ENCODE measurements at places on chromosomes 6 and 20.

GRCh38 chr20:24100370-24101011, 111.9 kb upstream of the GGTLC1 start:
- peak; percentile 18 for DNase-seq

- DNase-seq = no peak
These were observed 37.6 kb downstream of the ZMYND8 start for GRCh38 chr20:47318586-47319516.

DNA sequence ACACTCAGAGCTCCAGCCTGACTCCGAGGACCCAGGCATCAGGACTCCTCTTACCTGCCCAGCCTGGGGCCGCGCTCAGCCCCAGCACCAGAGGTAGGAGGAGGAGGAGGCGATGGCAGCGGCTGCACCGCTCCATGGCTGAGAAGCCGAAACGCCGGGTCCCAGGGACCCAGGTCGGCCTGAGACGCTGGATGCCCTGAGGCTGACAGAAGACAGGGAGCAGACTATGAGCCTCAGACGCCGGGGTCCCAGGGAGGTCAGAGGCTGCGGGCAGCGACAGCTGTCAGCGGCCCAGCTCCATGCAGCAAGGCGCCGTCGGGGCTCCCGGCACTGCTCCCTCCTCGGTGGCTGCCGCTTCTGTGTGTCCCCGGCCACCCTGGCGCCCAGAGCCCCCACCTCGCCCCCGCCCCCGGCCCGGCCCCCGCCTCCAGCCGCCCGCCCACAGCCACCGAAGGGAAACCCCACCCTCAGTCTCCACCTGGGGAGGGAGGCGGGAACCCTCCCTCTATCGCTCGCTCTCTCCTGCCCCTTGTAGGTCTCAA, at the start of gene COL11A2:
COL11A2 (minus strand) TSS at position 363 of the 542 bp plus-strand sequence; CDS start at position 136, 227 bp downstream.
- no peak for DNase-seq

DNA sequence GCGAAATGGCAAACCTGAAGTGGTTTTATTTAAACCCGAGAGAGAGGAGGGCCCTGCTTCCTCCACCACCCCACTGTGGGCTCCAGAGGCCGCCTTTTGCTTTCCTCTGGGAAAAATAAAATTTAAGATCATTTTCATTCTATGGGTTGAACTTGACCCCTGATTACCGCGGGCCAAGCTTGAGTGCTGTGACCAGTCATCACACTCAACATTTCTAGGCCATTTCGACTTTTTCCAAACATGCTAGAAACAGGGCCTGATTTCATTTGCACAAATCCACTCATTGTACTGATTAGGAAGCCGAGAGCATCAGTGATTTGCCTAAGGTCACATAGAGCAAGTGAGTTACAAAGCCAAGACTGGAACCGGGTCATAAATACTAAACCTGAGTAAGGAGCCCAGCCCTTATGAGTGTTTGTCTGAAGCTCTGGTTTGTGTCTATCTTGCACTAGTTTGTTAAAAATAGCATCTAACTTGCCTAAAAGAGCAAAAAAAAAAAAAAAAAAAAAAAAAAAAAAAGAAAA, 179.7 kb downstream of the DLL1 start:
- no peak for DNase-seq

GRCh38 chr6:31057426-31058003, 47.2 kb downstream of the MUC22 start:
- DNase-seq = no peak

DNA sequence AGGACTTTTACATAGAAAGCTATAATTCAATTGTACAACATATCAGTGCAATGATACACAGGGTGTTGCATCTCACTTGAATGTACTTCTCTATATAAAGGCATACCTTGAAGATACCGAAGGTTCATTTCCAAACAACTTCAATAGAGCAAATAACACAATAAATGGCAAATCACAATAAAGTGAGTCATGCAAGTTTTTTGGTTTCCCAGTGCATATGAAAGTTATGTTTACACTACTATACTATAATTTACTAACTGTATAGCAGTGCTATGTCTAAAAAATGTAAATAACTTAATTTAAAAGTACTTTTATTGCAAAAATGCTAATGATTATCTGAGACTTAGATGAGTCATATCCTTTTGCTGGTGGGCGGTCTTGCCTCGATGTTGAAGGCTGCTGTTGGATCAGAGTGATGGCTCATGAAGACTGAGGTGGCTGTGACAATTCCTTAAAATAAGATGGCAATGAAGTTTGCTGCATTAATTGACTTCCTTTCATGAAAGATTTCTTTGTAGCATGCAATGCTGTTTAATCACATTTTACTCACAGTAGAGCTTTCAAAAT, 188.8 kb downstream of the TASP1 start:
- DNase-seq = no peak

- no peak for DNase-seq
These were observed 231.4 kb downstream of the GJA1 start for GRCh38 chr6:121666814-121667213.

DNA sequence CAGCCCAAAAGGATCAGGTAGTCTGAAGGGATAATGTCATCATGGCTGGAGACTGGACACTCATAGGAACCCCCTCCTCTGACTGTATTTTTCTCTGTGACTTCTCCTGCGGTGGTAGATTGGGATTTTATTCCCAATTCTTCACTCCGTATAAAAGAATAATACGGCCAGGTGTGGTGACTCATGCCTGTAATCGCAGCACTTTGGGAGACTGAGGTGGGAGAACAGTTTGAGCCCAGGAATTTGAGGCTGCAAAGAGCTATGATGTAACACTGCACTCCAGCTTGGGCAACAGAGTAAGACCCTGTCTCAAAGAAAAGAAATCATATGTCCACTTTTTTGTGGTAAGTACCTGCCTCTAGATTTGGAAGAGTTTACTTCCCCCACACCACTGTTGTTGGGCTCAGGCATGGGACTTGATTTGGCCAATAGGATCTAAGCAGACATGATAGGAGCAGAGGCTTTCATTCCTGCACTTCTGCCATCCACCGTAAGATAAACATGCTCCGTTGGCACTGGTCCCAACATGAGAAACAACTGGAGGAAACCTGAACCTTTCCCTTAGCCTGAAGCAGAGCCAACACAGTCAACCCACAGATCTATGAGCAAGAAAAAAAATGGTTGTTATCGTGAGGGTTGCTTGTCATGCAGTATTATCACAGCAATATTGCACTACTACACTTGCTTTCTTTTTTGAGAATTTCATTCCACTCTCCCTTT, 82.0 kb downstream of the JPH2 start:
- no peak for DNase-seq

GRCh38 chr6:32692019-32692418, 25.6 kb upstream of the HLA-DQB1 start:
- no peak for DNase-seq

GRCh38 chr6:37785663-37786270, 33.8 kb upstream of the ZFAND3 start:
- no peak for DNase-seq

DNA sequence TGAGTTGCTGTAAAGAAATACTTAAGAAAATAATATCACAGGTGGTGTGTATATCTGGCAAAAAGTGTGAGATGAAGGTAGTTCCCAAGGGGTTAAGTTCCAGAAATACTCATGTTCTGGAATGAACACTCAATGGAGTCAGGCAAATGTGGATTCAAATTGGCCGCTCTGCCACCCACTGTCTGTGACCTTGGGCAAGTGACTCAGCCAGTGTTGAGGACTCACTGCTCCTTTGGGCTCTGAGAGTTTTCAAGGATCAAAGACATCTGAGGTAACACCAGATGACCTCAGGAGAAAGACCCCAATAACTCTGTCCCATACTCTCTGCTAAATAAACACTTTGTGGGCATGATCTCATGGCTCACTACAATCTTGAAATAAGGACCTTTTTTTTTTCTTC, 59.2 kb upstream of the EYA2 start:
- no peak for DNase-seq

DNA sequence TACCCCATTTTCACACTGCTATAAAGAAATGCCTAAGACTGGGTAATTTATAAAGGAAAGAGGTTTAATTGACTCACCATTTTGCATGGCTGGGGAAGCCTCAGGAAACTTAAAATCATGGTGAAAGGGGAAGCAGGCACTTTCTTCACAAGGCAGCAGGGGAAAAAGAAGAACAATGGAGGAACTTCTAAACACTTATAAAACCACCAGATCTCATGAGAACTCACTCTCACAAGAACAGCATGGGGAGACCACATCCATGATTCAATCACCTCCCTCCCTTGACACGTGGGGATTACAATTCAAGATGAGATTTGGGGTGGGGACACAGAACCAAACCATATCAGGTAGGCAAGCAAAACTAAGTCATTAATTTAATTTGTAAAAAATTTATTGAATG, 343.2 kb downstream of the FRK start:
- DNase-seq = no peak

DNA sequence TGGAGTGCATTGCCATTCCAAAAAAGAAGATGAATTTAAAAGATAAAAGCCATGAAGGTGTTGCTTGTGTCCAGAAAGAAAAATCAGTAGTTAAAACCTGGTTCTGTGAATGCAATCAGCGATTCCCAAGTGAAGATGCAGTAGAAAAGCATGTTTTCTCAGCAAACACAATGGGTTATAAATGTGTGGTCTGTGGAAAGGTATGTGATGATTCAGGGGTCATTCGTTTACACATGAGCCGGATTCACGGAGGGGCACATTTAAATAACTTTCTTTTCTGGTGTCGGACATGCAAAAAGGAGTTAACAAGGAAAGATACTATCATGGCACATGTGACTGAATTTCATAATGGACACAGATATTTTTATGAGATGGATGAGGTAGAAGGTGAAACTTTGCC, 24.7 kb upstream of the BAG2 start:
- no peak for DNase-seq

GRCh38 chr6:32188381-32189068, 1.5 kb downstream of the PBX2 start:
- DNase-seq = no peak

- no peak for DNase-seq
These were observed 26.6 kb upstream of the EDN3 start for GRCh38 chr20:59273739-59274357.

GRCh38 chr6:82248273-82248735, 760 bp upstream of the IBTK start:
- DNase-seq = no peak

- no peak for DNase-seq
These were observed 184.6 kb downstream of the SMOC2 start for GRCh38 chr6:168625602-168626001.

- DNase-seq = no peak
These were observed 537 bp downstream of the PPIL4 start for GRCh38 chr6:149545258-149545753.

- no peak for DNase-seq
These were observed 8.3 kb upstream of the NCOA3 start for GRCh38 chr20:47493175-47493962.

- no peak for DNase-seq
These were observed 122.2 kb upstream of the MYLIP start for GRCh38 chr6:16006681-16007080.

DNA sequence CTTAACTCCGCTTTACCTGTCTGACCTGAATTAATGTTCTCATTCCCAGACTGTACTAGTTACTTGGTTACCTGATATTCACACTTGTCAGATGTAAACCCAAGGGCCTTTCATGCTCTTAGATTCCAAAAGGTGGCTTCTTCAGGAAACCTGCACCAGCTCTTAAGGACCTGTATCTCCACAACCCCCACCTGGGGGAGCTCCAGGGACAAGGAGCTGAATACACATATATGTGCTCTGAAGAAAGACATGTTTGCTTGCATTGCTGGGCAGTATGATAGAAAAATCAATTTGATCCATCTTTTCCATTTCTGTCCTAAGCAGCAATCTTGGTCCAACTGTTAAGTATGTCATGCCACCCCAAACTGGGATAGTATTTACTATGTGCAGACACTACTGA, 64.8 kb upstream of the POU3F2 start:
- DNase-seq = no peak

DNA sequence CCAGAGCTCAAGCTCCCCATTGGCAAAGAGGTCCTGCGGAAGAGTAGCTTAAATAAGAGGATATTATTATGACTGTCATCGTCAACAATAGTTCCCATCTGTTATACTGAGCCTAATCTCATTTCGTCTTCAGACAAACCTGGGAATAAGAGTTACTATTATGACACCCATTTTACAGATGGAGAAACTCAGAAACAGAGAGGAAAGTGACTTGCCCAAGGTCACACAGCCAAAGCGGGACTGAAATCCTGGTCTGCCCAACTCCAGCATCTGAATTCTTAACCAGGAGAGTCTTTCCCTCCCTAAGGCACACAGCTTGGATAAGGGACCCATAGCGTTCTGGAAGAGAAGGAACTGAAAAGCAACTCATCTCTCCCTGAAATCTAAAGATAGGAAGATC, 23.4 kb downstream of the PTGIS start:
- no peak for DNase-seq

- DNase-seq = no peak
These were observed 27.9 kb downstream of the RIN2 start for GRCh38 chr20:19785983-19786285.

DNA sequence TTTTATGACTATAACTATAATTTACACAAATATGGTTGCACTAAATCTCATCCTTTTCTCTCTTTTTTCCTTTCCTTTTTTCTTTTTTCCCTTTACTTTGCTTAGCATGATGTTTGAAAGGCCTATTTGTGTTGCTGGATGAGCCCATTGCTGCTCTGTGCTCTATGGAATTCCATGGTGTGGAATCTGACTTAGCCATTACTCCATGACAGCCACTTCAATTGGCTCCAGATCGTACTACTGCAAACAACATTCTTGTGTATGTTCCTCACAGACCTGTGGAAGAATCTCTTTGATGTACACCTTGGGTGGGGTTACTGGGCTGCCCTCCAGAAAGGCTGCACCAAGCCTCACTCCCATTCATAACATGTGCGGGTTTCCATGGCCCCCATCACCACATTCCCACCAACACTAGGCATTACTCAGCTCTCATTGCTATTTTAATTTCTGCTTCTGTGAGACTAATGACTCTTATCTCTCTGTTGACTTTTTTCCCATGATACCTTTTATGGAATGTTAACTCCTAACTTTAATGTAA, 979.0 kb downstream of the KIF16B start:
- DNase-seq = no peak

DNA sequence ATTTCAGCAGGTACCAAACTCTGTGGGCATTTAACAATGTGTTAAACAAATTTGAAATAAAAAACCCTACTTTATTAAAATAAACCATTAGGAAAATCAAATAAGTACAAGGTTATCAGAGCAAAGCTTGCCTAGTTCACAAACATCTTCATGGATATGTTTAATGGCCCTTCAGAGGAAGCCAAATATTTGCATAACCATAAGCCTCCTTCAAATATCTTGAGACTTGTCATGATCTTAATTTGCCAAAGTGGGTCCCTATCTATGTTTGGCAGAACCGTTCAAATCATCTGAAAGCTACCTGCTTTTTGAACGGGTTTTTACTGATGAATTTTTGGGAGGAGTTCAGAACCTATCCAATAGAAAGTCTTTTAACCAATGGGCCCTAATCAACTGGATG, 176.3 kb downstream of the BACH2 start:
- no peak for DNase-seq

DNA sequence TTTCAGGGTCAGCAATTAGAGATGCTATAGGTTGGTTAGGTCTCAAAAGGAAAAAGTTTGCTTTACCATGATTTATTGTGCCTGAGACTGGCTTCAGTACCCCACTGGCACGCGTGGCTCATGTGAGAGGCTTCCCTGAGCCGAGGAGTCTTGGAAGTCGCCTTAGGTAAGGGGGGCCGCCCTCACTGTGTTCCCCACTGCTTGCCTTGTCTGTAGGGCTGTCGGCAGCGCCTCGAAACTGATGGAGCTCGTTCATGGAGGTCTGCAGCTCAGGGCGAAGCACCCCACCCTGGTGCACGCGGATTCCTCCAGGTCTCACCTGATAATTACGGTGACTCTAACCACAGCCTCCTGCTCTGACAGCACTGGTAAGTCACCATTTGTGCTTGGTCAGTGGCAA, 39.2 kb downstream of the FRMD1 start:
- DNase-seq = no peak

- no peak for DNase-seq
These were observed 424.5 kb upstream of the FLRT3 start for GRCh38 chr20:14761903-14762302.

All from stimulated activated CD4-positive, alpha-beta T cell treated with anti-CD3 and anti-CD28 coated beads, Interleukin-12 subunit alpha, Interleukin-12 subunit beta, amount 100 ng/mL, for 24 hours (primary cell).